ENCODE measurements at places on chromosomes 1 and 21.

DNA sequence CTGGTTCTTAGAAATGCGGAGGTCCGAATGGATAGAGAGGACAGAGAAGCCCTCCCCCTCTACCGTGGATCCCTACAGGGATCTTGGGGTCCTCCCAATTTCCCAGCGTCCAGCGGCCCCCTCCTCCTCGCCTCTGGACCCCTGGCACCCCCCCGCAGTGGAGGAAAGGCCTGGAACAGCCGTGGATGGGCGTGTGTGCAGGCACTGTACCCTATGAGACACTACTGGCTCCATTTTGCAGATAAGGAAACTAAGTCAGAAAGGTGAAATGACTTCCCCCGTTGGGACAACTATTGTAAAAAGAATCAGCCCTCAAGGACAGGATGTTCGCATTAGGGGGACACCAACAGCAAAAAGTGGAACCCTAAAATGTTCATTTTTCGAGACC is 931 bp upstream of the CLSTN1 start:
- no peak for DNase-seq

GRCh38 chr1:208108213-208108608 is 136.0 kb downstream of the PLXNA2 start:
- DNase-seq = no peak

- peak; percentile 71 for DNase-seq
These were observed 416 bp upstream of the TNFRSF14 start for GRCh38 chr1:2555634-2556276.

- DNase-seq = no peak
These were observed 432.8 kb downstream of the MATN1 start for GRCh38 chr1:30290581-30290980.

DNA sequence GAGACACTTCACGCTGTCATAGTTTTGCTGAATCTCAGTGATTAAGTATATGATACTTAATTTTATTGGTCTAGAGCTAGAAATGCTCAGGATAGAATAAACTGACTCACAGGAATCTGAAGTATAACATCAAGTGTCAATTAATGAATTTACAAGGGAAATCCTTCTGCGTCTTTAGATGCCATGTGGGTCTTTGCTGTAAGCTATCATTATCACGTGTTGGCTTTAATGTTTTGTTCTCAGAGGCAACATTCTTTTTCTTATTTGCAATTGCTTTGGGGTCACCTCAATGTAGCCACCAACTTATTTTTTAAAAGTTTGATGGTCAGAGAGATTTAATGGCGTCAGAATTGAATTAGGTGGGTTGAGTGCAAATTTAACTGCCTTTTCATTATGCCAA is 680.1 kb upstream of the PTBP2 start:
- no peak for DNase-seq

- DNase-seq = no peak
These were observed 187.0 kb upstream of the RUNX1 start for GRCh38 chr21:35236090-35236489.

GRCh38 chr1:71587961-71588360 is 507.1 kb upstream of the ZRANB2 start:
- DNase-seq = no peak

GRCh38 chr1:77642196-77642595 is 40.3 kb downstream of the ZZZ3 start:
- no peak for DNase-seq

- no peak for DNase-seq
These were observed 104.4 kb upstream of the SERBP1 start for GRCh38 chr1:67534627-67535065.

DNA sequence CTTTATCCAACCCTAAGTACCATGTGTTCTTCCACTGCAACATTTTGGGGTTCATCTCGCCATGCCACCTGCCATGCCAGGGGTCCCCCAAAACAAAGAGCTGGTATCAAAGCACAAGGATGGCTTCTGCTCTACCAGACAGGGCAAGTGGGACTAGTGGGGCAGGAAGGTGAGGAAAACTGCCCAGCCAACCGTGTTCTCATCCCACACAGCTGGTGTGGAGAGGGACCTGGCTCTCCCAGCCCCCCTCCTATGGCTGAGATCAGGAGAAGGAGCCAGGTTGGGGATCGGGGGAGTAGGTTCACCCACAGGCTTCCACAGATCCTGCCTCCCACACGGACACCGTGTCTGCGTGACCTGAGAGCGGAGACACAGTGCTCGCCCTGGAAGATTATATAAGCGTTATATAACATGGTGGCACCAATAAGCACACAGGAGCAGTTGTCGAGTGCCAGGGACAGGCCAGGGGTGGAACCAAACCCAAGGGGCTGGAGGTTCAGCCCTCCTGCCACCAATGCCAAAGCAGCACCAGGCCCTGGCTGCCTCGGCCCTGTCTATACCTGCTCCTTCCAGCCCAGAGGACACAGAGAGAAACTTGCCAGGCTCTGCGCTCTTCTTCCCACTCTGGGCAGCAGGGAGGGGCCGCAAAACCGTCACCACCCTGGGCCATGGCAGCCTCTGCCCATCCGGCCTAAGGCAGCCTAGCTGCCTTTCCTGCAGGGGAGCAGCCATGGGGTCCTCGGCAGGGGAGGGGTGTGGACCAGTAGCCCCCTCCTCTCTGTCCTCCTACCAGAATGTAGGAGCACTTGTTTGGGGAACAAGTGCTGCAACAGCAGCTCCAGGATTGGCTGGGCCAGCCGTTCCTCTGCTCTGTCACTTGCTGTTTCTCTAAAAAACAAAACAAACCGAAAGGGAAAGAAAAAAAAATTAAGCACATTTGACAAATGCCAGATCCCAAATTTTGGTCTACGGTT is 43.5 kb downstream of the CD34 start:
- no peak for DNase-seq

GRCh38 chr1:32798191-32798590 is 19.0 kb downstream of the YARS1 start:
- DNase-seq = no peak

DNA sequence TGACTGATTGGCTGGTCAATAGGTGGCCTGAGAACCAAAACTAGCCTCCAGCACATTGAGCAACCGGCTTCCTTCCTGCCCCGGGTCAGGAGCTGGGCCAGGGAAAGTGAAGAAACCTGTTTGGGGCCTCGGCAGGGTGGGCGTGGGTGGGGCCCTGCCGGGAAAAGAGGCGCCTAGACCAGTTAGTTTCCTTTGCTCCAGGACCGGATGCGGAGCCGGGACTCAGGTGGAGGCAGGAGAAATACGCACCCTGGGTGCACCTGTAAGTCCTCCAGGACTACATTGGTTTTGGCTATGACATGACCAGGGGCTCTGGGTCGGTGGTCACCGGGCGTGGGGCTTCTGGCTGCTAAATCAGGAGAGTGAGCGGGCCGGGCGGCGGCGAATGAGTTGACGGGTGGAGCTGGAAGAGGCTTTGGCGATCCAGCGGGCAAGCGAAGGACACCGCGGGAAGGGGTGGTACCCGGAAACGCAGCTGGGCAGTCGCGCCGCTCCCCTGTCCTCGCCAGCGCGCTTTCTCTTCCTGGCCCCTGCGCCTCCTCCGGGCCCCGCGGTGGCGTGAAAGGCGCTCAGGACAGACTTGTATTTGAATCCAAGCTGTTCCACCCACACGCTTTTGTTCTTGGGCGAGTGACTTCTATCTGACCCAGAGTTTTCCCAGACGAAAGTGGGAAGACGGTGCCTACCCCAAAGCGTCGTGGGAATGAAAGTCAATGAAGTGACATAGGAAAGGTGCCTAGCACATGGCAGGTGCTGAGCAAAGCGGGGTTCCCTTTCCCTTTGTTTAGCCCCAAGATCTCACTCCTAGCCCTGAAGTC is 30.6 kb upstream of the JUN start:
- no peak for DNase-seq

DNA sequence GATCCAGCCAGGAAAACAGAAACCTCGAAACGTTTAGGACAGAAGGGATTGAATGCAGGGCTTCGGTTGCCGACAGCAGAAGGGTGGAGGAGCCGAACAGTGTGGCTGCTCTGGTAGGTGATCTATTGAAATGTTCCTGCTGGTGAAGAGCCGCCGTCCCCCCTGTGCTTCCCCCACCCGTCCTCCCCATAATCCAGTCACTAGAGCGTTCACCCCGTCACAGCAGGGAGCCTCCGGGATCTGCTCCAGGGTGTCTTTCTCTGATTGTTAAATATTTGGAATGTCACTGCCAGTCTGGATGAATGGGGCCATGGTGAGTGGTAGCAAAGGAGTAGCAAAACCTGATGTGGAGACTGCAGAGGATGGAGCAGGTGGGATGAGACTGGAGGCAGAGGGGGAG is 255.1 kb upstream of the CSF3R start:
- no peak for DNase-seq

DNA sequence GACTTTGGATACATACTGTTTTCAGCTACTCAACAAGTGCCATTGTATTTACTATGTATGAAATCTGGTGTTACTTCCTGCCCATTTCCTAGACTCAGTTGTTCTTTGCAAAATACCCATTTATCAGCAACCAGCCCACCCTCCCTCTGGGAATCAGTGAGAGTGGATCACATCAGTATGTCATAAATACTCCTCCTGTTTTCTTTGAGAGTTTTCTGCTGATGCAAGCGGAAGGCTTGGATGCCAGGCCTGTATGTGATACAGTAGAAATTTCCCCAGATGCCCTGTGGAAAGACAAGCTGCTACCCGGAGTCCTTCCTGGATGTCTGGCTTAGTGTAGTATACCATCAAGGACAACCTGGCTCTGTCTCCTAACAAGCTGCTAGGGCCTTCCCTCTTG is 2.4 kb upstream of the PTPRC start:
- DNase-seq = no peak

DNA sequence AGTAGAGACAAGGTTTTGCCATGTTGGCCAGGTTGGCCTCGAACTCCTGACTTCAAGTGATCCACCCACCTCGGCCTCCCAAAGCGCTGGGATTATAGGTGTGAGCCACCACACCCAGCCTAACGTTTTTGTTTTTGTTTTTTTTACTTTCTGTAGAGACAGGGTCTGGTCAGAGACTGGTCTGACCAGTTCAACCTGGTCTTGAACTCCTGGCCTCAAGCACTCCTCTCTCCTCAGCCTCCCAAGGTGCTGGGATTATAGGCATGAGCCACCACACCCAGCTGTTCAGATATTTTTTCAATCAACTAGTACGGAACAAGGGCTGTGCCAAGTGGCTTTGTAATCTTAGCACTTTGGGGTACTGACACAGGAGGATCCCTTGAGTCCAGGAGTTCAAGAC is 209.5 kb downstream of the RERE start:
- no peak for DNase-seq

- DNase-seq = no peak
These were observed 22.4 kb downstream of the DHCR24 start for GRCh38 chr1:54864460-54865208.

DNA sequence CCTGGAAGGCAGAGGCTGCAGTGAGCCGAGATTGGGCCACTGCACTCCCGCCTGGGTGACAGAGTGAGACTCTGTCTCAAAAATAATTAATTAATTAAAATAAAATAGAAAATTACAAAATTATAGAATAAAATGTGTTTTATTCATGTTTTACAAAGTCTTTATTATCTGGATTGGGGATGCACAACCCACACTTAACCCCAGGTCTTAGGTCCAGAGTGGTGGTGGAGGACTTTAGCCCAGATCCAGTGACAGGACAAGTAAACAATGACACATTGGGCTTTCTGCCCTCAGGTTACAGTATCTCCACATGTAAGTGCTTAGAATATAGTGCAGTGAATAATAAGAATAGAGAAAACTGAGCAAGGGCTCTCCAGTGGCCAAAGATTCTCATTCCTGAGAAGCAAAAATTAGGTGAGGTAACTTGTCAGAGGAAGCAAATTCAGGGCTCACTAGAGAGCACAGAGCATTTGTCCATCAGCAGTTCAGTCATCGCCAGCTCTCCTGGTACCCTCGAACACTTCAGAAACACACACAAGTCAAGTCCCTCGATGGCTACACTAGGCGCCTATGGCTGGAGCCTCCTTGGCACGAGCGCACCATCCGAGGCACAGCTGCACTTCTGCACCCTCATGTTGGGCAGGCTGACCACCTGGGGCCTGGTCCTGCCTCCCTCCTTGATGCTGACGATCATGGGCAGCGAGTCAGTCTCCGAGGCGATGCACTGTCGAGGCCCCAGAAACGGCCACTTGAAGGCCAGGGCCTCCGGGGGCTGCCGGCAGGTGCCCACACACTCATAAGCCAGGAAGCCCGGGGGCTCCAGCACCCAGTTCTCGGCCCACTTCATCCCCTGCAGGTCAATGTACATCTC is 2.6 kb downstream of the LEFTY1 start:
- DNase-seq = no peak

- no peak for DNase-seq
These were observed 81.9 kb downstream of the JAK1 start for GRCh38 chr1:64884261-64885040.

DNA sequence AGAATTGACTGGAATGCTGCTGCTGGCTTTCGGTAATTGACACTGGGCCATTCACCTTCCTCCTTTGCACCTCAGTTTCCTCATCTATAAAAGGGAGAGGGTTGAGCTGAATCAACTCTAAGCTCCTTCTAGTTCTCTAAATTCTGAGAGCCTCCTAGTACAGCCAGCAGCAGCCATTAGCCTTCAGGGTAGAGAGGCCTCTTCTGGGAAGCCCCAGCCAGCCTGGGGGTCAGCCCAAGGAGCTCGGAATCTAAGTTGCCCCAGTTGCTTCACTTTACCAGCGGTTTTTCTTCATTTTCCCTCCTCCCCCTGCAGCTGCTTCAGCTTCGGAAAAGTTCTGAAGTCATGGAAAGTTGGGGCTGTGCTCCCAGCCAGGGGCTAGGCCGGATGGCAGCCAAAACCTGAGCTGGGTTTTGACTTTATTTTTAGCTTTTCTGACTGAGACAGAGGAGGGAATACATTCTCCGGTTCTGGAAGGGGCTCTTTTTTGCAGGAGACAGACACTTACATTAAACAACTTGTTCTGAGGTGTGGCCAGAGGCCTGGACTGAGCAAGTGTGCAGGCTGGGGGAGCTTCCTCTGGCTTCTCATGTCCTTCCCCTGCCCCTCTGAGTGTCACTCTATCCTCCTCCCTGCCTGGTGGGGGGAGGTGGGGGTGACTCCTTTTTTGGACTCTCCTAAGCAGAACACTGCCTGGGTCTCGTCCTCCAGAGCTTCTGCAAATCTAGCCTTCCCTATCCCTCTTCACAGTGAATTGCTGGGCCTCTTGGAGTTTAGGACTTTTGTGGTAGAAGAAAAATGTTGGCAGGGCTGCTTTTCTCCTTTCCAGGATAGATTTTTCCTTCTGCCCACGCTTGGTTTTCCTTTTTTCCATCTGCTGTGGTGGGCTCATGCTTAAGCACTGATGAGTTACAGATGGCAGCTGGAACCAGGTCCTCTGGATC is 14.4 kb downstream of the LMNA start:
- DNase-seq = no peak

DNA sequence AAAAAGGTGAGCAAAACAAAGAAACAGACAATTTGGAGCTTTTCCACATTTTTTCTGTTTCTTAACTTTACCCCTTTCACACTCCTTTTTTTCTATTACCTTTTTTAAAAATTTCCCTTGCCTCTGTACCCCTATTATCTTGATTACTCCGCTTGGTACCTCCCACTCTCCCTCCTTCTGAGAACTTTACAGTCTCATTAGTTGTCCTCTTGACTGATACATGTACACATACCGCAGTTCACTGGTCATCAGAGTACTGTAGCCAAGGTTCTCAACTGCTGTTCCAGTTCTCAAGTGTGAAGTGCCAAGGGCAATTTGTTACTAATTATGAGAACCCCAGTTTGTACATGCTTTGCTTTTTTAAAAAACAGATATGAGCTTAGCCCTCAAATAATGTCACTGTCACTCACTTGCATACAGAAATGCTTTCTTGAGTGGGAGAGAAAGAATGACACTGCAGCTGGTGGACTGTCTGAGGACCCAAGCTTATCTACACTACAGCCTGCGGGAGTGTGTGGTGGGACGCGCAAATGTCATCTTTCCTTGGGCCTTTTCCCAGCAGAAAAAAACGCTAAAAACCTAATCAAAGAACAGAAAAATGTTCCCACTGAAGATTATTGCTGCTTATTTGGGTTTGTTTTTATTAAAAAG is 160.8 kb downstream of the DISP1 start:
- no peak for DNase-seq

- no peak for DNase-seq
These were observed 20.3 kb downstream of the C2CD2 start for GRCh38 chr21:41933313-41934079.
